ENCODE measurements at places on chromosomes 1 and 21.
A peak's percentile ranks its signal among the peaks of the same experiment; 100 is the strongest.

- DNase-seq: peak; percentile 1
Measured at GRCh38 chr21:21751286-21751685, 753.1 kb downstream of the NCAM2 start.

- DNase-seq: no peak
Measured at GRCh38 chr1:163029901-163030300, 39.3 kb upstream of the RGS4 start.

DNA sequence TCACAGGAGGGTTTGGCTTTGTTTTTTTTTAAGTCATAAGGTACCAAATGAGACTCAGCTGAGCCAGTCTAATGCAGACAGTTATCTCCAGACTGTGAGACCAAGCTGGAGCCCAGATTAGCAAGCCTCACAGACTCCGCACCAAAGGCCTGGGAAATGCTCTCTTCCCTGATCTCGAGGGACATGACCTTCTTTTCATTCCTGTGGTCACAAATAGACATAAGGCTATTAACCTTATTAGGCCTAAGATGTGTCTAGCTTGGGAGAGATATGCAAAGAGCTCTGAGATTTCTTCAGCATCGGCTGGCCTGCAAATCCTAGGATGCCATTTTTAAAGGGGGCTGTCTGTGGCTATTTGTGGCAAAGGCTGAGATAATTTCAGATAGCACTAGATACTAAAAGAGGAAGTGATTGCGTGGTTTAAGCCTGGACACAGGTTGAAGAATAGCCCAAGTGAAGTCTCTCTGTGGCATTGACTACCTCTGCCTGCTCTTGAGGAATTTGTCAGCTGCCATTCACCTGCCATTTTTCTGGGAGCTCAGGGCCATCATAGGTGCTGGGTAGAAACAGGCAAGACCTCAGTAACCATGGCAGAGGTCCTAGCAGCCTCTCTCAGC is 301.3 kb downstream of the SIPA1L2 start:
- no peak for DNase-seq

GRCh38 chr1:186327331-186327730 is 47.7 kb downstream of the TPR start:
- DNase-seq: no peak

DNA sequence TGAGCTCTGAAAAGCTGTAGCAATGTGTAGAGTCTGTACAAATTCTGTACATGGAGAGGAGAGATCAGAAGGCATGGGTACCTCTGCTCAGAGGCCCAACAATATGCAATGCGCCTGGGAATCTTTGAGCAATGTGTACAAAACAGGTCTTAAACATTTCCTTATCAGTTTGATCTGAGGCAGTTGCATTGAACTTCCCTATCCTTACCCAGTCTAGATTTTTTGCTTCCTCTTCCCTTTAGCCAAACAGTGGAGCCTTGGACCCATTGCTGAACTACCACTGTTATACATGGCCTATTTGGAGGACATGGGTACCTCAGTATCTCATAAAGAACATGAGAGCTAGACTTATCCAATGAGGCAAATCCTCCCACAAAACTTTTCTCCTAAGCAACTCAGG is 12.6 kb upstream of the MNDA start:
- DNase-seq: no peak

DNA sequence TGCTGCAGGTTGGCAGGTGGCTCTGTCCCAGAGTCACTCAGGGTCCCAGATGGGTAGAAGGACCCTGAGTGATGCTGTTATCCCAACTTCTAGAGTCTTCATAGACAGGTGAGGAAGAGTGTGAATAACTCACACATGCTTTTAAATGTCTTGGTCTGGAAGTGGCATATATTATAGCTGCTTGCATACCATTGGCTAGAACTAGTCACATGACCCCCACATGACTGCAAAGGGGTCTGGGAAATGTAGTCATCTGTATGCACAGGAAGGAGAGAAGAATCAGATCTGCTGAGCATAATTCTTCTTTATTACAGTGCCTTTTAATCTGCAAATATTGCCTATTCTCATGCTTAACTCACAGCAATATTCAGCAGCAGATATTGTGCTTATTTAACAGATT is 28.2 kb upstream of the KLHDC7A start:
- DNase-seq: peak; percentile 6

- no peak for DNase-seq
Measured at GRCh38 chr1:21573475-21573874, 64.3 kb downstream of the ALPL start.

DNA sequence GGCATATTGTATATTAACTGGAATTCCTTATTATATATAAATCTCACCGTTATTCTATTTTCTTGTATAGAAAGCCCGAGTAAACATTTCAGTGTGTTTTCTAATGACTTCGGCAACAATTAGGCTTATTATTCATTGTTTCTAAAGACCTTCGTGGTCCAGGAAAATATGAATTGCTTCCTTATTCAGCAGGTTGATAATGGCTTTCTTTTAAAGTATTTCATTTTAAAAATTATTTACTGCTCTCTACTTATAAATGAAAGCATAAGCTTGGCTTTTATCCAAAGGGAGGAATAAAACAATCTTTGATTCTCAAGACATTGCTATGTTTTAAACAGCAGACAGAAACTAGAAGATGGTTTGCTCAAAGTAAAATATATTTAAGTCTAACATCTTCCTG is 198.4 kb upstream of the RGS18 start:
- DNase-seq: no peak

- DNase-seq: no peak
Measured at GRCh38 chr1:30507016-30507312, 216.4 kb downstream of the MATN1 start.

DNA sequence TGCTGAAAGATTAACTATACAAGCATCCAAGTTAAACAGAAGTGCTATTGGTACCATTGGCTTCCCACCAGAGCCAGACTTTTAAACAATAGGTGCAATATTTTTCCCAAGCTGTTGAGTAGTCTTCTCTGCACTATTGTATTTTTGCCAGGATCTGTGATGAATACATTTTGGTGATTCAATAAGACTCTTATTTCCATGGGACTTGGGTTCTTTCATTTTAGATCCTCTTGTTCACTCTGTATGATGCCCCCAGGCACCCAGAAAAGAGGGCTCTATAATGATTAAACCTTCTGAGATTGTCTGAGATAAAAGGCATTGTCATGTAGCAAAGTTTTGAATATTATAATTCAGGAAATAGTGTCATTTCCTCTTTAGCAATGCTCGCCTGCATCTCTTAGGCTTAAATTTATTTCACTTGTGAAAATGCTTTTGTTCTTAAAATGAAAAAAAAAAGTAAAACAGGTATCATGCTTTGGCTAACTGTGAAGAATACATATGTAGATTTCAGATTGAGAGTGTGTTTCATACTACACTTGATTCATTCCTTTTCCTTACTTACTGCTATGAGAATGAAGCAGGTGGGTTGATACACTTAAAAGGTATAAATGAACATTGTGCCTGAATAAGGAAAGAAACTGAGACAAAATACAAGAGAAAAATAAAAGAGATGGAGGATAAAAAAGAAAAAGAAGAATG is 275.0 kb downstream of the HMCN1 start:
- peak; percentile 79 for DNase-seq

GRCh38 chr21:32137266-32137665 is 141.6 kb downstream of the MIS18A start:
- peak; percentile 3 for DNase-seq

DNA sequence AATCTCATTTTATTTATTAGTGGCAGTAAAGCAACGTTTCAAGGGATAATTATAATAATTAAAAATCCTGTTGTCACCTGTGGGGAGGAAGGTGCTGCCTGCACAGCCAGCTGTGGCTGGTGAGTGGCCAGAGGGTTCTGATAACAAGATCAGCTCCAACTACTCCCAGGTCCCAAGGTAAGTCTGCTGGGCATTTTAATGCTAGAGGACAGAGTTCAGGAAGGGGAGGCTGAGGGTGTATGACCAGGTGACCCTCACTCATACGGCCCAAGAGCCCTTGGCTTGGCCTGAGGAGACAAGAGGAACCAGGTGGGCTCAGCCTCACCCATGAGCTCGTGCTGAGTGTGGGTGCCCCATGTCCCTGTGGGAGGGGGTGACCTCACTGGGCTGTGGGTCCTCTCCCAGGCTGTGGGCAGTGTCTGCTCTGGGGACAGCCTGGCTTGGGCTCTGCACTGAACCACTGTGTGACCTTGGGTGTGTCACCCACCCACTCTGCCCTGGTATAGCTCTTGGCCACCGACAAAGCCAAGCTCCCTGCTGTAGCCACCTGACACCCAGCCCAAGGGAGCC is 223.8 kb downstream of the PTPRU start:
- no peak for DNase-seq

DNA sequence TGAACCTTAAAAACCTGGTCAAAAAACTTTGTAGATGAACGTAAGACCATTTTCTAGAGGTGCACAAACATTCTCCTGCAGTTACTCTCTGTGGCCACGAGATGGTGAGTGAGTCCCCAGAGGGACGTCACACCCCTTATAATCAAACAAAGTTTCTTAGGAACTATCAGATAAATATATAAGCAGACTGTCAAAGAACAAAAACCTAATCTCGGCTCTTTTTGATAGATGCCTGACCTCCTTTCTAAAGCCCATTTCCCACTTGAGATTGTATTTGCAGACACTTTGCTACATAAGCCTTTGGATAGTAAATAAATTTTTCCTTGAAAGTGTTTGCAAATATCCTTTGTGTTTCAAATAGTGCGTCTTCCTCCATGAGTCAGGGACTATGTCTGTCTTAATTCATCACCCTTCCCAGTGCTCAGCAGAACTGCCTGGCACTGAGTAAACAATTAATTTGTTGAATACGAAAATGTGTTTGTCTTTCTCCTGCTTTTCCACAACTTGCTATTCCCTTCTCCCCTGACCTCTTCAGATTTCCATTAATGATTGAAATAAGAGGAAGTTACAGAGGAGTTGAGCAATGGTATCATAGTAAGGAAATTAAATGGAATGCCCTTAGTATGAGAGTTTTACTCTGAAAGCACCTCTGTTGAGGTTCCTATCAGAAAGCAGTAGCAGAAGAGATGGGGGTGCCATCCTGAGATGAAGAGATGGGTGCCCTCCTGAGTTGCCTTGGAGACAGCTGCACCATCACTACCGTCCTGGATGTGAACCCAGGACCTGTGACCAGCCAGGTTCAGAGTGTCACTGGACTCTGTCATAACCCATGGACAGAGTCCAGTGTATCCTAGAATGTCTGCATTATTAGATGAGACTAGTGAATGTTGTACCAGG is 57.8 kb upstream of the RAVER2 start:
- DNase-seq: peak; percentile 87

DNA sequence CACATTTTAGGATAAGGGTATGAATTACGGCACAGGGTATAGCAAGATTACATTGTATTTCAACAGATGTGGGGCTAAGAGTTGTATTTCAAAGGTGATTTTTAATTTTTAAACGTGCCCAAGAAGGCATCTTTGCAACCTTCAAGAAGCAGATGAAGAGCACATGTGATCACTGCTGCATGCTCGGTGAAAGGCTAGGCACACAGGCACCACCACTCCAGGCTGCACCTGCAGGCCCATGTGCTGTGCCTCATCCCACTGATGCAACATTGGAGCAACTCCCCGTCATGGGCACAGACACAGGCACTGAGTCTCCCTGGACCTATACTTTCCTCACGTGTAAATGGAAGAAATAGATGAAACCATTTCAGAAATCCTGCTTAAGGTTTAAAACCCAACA is 23.5 kb downstream of the UBE2G2 start:
- no peak for DNase-seq

GRCh38 chr1:110165761-110166231 is 15.5 kb downstream of the SLC6A17 start:
- no peak for DNase-seq

DNA sequence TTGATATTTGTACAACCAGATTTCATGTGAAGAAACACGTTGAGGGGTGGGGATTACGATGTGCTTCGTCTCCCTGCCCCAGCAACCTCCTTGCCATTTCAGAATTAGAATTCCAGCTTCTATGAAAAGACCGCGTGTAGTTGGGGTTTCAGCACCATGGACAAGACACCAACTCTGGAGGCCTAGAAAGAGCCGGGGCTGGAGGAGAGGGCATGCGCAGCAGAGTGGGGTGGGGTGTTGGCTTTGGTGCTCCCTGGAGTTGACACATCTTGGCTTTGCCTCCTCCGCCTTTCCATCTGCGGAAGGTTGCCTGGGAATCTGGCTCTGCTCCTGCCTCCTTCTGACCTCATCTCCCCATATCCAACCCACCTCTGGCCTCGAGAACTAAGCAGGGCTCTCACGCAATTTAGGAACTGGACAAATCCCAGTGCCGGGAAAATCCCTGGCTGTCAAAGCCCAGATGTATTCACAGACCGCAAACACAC is 11.8 kb downstream of the HTR6 start:
- DNase-seq: peak; percentile 67

DNA sequence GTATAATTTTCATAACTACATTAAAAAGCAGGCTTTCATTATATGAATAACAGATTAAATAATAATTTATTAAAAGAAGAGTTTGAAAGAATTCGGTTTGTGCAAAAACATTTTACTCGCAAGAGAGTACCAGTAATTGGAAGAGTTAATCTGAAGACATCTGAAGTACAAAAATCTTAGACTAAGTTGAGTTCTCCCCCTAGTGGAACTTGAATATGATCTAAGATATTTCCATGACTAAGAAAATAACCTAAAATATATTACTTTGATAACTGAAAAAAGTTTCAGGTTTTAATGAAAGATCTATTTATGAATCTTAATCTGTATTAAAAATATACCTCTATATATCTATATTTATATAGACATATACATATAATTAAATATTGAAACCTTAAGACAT is 112.5 kb upstream of the GFI1 start:
- peak; percentile 54 for DNase-seq

DNA sequence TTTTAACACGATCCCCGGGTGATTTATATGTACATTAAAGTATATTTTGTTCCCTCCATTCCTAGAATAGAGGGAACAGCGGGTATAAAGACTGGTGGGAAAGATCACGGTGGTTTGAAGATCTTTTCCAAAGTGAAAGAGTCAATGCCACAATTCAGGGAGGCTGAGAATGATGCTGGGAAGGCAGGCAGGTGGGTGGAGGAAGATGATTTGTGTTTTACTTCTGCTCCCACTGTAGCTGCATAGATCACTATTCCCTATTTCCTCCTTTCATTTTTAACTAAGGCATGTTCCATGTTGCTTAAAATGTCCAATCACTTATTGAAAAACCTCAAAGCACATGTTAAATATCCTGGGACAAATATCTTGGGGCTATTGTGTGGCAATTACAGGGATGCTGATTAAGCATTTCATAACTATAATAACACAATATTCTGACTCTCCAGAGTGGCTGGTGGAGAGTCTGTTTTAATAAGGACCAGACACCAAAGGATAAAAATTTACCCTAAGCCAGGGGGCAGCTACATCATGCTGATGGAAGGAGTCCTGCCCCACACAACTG is 8.4 kb upstream of the LYST start:
- no peak for DNase-seq

GRCh38 chr21:36608041-36608896 is 90.6 kb upstream of the SIM2 start:
- no peak for DNase-seq

GRCh38 chr1:205928317-205928716 is 14.9 kb downstream of the SLC26A9 start:
- no peak for DNase-seq

GRCh38 chr1:236492378-236492777 is 31.4 kb upstream of the LGALS8 start:
- no peak for DNase-seq

- DNase-seq: no peak
Measured at GRCh38 chr1:222691016-222691415, 21.3 kb downstream of the AIDA start.
